ENCODE measurements at places on chromosomes 16 and 17. TPM values are rescaled to one million over a fixed set of nuclear protein-coding genes. Genes with fewer than 3 reads are reported as not detected.

- no peak for DNase-seq
Measured at GRCh38 chr17:7439462-7440112, at the start of gene FGF11. Gene FGF11 (plus strand): TSS chr17:7439512. CDS start chr17:7439621, 109 bp downstream.

DNA sequence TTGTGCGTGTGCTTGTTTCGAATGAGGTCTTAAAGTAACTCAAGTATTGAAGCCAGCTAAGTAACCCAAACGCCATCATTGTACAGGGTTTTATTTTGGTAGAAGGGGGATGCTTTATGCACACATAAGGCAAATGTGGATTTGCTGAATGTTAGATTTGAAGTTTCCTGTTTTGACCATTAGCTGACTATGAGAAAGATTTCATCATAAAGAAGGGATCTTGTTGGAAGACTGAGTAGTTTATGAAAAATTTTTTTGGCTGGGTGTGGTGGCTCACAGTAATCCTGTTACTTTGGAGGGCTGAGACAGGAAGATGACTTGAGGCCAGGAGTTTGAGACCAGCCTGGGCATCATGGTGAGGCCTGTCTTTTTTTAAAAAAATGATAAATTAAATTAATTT, 10.0 kb upstream of the ZFP3 start:
- DNase-seq = no peak

- DNase-seq = peak; percentile 50
Measured at GRCh38 chr17:48804936-48805411, 12.1 kb downstream of the TTLL6 start.

DNA sequence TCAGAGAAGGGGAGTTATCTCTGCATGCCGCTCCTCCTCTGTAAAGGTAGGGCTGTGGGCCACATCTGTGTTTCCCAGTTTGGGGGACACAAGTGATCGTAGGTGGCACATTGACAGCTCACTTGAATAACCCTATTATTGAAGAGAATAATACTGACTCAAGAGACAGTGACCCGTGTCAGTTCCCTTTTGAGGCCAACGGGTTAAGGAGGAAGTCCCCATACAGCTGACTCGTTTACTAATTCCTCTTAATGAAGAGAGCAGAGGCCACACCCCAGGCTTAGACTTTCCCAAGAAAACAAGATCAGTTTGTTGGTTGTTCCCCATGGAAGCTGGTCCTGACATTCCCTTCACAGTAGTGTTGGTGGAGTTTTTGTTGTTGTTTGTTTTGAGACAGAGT, 33.0 kb downstream of the IL4R start:
- DNase-seq = no peak

DNA sequence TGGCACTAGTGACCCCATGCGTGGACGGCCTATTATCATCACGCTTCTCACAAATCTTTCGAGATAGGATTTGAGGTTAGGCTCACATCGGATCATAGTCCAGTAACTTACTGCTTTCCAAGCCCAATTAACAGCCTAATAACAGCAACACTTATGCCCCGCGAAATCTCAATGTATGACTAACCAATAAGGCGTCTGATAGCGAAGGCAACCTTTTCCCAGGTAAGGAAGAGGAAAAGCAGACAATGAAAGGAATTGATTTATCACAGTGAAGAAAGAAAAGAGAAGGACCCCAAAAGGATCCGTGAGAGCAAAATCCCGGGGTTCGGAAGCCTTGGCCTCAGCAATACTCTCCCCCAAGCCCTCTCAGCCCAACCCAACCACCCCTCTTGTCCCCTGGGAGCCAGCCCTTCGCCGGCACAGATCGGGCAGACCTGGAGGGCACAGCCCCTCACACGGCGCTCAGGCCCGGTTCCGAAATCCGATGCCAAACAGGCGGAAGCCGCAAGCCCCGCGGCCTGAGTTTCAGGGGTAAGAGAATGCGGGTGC, 534 bp downstream of the GPATCH8 start:
- no peak for DNase-seq

DNA sequence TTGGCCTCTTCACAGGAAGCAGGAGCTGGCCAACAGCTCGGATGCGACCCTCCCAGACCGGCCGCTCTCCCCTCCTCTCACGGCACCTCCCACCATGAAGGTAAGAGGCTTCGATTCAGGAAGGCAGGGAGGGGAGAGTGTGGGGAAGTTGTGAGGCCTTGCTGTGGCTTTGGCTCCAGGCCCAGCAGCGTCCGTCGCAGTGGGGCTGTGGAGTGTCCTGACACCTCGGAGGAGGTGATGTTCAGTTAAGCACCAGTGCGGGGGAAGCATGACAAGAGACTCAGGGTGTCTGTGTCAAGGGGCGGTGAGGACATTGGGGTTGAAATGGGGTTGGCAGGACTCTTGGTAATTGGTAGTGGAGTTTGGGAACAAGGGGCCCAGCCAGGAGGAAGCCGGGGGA, 109.0 kb downstream of the RAP1GAP2 start:
- DNase-seq = peak; percentile 30

- no peak for DNase-seq
Measured at GRCh38 chr17:15507001-15507400, 39.6 kb upstream of the CDRT4 start.

DNA sequence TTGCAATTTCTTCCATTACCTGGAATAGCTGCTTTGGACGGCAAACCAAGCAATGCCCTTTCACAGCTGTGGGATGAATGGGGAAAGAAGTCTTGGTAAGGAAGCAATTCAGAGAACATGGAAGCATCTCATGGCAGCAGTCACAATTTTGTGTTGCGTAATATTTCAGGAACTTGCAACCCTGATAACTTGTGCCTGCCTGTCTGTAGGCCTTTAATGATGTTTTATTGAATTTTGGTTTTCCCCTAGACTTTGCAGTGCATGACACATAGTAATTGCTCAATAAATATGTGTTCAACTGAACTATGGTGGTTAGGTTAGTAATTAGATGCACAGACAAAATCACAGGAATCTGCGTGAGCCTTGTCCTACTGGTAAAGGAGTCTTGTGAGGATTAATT, 439.5 kb downstream of the WWOX start:
- DNase-seq = no peak

GRCh38 chr16:73793260-73793659, 503.4 kb upstream of the PSMD7 start:
- no peak for DNase-seq

DNA sequence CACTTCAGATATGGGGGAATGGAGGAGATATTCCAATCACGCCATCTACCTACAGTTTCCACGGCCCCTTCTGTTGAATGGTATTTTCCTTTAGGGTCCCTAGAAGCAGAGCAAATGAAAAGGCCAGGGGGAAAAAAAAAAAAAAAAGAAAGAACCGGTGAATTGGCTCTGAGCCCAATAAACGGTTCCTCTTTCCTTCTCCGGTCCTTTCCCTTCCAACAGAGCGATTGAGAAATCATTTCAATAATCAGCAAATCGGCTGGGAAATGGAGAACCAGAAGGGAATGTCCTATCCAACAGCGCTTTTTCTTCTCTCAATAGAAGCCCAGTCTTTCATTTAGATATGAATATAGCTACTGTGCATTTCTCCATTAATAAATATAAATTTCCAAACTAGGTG, 26.8 kb upstream of the HOXB13 start:
- DNase-seq = no peak

GRCh38 chr17:32016231-32016630, 9.0 kb downstream of the LRRC37B start:
- no peak for DNase-seq

DNA sequence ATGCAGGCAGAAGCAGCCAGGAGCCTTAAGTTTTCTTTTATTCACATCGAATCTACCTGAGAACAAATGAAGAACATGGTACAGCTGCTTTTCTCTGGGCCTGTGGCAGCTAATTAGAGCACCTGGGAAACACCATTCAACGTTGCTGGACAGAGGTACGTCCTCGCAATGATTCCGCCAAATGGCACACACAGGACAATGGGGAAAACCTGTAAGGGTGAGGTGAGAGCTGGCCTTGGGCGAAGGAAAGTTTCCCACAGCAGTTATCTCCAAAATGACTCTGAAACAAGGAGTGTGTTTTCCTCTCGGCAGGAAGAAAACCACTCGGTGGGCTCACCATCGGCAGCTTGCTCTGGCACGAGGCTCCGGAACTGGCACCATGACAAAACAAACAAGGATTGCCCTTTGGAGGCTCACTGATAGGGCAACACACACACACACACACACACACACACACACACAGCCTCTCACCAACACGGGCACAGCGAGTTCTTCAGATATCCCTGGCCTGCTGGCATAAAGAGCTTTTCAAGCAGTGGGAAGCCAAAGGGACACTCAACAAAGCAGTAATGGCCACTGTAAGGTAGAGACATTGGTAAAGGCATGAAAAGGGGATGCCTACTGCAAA, 73.7 kb downstream of the ZFHX3 start:
- no peak for DNase-seq

DNA sequence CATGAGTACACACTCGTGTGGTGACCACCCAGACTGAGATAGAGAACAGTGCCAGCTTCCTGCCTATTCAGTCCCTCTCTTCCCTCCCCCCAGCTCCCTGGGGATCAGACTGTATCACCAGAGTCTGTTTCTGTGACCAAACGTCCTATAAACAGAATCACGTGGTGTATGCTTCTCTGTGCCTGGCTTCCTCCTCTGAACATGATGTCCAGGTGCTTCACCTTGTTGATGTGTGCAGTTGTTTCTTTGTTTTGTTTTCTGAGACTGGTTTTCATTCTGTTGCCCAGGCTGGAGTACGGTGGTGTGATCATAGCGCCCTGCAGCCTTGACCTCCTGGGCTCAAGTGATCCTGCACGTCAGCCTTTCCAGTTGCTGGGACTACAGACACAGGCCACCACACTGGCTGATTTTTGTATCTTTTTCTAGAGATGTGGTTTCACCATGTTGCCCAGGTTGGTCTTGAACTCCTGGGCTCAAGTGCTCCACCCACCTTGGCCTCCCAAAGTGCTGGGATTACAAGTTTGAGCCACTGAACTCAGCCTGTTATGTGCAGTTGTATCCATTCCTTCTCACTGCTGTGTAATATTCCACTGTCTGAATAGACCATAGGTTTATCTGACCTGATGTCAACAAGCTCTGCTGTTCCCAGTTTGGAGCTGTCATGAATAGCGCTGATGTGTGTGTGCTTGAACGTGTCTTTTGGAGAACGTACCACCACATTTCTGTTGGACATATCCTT, 28.9 kb upstream of the PRM1 start:
- DNase-seq = no peak

GRCh38 chr17:4378626-4379025, 12.2 kb upstream of the UBE2G1 start:
- DNase-seq = no peak

DNA sequence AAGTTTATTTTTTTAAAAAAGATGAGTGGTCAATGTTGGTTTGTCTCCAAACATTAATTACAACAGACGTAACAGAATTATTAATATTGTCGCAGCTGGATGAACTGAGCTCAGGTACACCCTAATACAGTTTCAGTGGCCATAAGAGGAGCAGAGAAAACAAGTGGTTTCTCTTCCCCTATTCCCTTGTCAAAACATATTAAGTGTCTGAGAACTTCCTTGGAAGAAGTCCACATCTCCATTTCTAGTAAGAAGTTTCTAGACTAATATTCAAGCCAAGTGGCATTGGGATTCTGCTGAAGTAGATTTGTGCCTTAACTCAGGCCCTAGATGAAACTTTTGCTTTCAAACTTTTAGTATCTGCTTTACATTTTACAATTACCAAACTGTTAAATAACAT, 47.7 kb downstream of the GNA13 start:
- no peak for DNase-seq

GRCh38 chr16:52561910-52562741, 15.2 kb upstream of the TOX3 start:
- no peak for DNase-seq

KRT12 gene
- not detected for total RNA-seq

DNAAF1 gene
- total RNA-seq = not detected

SLC47A1 gene
- total RNA-seq = not detected

ACBD4 gene
- total RNA-seq = 19.3 TPM

HOXB5 gene
- not detected for total RNA-seq

DLX3 gene
- total RNA-seq = not detected

RNF112 gene
- 0.60 TPM for total RNA-seq
